Skin of body (tissue), 3 donors: ENCODE measurements at places on chromosomes 7 and 10. TPM values are rescaled to one million over a fixed set of nuclear protein-coding genes. Genes with fewer than 3 reads are reported as not detected.

The DKK1 gene
- 5.0 TPM for total RNA-seq

The PLEKHA1 gene
- total RNA-seq = 40.2 TPM

The GIMAP4 gene
- total RNA-seq = 19.1 TPM

The SYCE1 gene
- total RNA-seq = not detected

- DNase-seq = no peak
Measured at GRCh38 chr10:103692952-103693811, 162.2 kb downstream of the SH3PXD2A start.
